A549 treated with Mapracorat at 1 μM for 4 hours (cell line): ENCODE measurements at places on chromosomes 11 and 22. TPM values are rescaled to one million over a fixed set of nuclear protein-coding genes. Genes with fewer than 3 reads are reported as not detected.

Gene NXPE1
- not detected in 5 replicates for total RNA-seq

Gene PICK1
- 10.6 to 12.2 TPM (median 11.9 TPM) in 5 replicates for total RNA-seq

Gene UBE2L6
- total RNA-seq, result 34.7 to 42.5 TPM (median 39.8 TPM) in 5 replicates

Gene MYBPC3
- 0.07 to 0.12 TPM (median 0.08 TPM) in 4 of 5 replicates, not detected in the other for total RNA-seq

Gene OR2D2
- not detected in 5 replicates for total RNA-seq

Gene FGF19
- 0.05 to 0.12 TPM (median 0.08 TPM) in 4 of 5 replicates, not detected in the other for total RNA-seq
